GM19239 (cell line): ENCODE measurements at places on chromosomes 2 and 18.

DNA sequence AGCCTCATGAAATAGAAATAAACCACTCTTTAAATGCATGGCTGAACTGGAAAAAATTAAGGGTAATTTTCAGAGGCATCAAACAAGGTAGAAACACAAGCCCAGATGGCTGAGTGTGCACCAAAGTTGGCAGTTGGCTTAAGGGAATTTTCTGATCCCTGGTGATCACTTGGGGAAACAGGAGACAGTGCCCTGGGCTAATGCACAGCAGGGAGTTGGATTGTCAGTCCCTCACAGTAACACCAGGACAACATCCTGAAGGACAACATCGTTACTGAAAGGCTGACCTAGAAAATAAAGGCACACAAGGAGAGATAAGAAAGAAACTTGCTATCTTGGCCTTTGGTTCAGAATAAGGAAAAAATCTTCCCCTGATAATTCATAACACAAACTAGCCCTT lies 417.0 kb downstream of the SLC4A3 start:
- no peak for DNase-seq

- no peak for DNase-seq
Measured at GRCh38 chr18:59971871-59972428, 72.2 kb downstream of the PMAIP1 start.

DNA sequence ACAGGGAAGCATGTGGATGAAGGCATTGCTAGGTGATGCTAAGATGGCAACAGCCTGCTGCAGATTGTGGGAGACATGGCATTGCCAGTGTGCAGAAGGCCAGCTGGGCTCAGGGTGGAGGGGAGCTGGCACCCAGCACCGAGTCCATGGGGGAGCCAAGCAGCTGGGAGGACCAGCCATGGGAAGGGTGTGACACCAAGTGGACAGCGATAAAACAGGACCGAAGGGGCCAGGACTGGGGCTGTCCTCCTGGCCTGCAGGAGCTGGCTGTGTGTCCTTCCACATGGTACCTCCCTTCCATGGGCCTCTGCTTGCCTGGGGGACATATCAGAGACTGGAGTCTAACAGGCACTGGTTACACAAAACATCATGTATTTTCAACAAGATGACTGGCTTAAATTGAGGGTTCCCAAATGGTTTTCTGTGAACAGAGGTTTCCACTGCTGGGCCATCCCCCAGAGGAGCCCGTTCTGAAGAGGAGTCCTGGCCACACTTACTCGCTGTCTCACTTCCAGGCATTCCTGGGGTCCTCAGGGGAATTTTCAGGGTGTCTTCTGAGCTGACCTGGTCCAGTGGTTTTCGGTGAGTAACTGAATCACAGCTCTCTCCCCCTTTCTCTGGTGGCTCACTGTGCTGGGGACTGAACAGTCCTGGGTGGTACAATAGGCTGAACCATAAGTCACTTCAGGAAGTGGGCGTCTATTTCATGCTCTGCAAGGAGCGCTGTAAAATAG lies 60.4 kb upstream of the TNP1 start:
- no peak for DNase-seq

DNA sequence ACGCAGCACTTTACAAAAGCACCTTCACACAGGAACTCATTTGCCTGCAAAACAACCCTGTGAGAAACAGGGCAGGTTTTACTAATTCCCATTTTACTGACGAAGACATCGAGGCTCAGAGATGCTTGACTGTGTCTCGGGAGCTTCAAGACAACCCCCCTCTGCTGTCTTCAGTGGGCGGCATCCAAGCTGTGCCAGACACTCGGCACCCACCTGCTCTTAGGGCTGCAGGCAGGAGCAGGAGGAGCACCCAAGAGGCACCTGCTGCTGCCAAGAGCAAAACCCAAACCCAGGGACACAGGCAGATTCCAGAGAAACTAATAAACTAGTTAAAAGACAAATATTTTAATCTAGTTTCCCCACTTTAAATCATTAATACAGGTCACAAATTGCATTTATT lies 67.9 kb downstream of the PPP4R1 start:
- DNase-seq, result no peak

GRCh38 chr2:108905906-108906305 lies 83.1 kb downstream of the EDAR start:
- no peak for DNase-seq
